SHP77 treated with DMSO at 0.1 percent for 48 hours (cell line): ENCODE measurements at places on chromosomes 5 and 9.

DNA sequence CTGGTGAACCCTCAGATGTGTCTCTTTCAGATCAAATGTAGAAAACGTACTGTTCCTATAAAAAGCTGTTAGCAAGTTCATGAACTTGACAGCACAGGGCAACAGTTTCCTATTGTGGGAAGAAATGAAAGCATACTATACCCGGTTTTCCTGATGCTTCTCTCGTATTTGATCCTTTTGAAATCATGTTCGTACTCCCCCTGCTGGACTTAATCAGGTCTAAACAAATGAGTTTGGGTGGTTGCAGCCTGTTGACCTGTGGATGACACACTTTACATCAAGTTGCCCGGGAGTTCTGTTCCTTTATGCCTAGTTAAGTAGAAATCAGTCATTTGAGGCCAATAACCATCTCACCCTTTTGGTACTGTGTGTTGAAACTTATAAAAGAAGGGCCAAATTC lies 1992.3 kb downstream of the MAT2B start:
- DNase-seq = peak; percentile 27

- no peak for DNase-seq
Observed at GRCh38 chr5:169125571-169125970, 175.4 kb downstream of the SLIT3 start.

DNA sequence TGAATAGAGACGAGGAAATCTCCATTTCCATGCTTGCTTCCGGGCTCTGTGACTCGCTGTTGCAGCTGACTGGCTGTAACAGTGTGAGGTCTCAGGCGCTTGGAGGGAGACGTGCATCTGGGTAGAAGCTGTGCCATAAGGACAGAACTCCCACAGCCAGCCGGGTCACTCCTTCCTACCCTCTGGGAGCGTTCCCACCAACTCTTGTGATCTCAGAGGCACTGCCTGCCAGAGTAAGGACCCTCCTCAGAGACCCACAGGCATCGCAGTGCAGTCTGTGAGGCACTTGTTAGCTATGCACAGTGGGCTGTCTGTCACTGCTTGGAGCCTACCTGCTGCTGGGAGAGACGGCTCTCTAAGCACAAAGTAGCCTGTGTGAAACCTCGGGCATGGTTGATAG lies 203.4 kb upstream of the SEMA6A start:
- no peak for DNase-seq

DNA sequence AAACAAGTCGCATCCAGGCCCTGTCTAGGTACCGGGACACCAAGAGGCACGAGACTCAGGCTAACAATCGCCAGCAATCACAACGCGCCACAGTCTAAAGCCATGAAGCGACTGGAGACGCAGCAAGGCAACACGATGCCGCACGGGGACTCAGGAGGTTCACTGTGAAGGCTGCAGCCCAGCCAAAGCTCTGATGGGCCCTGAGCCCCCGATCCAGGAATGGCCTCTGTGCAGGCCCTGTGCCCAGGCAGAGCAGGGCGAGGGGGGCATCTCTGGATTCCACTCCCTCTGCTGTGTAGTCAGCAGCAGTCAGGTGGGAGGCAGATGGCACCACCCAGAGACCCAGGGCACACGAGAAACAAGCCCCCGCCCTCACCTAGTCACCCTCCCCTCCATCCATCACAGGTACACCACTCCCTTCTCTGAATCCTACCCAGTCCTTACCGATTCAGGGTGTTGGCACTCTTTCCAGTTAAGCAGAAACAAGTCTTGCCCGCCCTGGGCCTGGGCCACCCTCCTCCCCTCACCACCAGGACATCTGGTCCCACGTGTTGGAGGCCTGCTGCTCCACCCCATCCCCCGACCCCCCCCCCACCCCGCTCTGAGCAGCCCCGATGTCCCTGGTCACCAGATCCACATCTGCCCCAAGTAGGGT lies 1.1 kb downstream of the RALGDS start:
- no peak for DNase-seq

DNA sequence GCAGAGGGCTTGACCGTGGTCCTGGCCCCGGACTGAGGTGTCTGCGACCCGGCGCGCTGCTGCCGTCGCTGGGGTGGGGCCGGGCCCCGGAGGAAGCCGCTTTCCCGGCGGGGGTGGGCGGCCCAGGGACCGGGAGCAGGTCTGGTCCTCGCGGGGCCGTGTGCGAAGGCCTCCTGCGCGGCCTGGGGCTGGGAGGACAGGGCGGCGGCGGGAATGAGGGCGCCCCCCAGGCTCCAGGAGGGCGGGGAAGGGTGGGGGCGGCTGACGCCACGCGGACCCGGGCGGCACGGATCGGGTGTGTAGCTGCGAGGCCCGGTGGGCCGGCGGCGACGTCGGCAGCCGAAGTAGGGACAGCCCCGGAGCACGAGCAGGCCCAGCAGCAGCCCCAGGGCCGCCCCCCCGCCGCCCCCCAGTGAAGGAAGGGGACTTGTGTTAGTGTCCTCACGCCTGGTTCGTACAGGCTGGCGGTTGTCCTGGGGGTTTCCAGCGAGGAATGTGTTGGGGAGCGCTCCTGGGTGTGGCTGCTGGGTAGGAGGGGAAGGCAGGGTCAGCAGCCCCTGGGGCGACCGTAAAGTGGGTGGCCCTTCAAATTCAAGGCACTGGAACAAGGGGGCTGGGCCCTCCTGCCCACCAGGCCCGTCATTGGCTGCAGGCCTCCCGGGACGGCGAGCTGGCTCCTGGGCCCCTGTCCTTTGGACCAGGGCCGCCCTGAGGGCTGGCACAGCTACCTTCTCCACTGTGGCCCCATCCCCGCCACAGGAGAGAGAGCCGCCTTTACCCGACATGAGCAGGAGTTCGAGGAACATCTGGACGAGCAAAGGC lies 597 bp upstream of the TMEM250 start:
- no peak for DNase-seq

- DNase-seq = no peak
Observed at GRCh38 chr9:89970701-89971100, 365.9 kb downstream of the GADD45G start.

GRCh38 chr9:94108584-94108983 lies 24.3 kb downstream of the PTPDC1 start:
- no peak for DNase-seq

DNA sequence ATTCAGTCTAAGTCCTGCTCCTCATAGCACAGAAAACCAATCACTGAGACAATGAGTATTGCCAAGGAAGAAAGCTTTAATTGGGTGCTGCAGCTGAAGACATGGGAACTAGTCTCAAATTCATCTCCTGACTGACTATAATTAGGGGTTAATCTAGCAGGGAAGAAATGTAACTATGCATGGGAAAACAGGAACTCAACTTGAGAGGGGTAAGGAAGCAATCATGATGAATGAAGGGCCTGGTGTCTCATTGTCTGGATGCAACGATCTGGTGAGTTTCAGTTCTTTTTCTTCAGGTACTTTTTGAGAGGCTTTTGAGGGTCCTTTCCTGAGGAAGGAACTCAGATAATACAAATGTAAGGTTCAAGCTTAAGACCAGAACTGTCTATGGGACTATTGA lies 24.0 kb upstream of the OCLN start:
- DNase-seq = no peak

DNA sequence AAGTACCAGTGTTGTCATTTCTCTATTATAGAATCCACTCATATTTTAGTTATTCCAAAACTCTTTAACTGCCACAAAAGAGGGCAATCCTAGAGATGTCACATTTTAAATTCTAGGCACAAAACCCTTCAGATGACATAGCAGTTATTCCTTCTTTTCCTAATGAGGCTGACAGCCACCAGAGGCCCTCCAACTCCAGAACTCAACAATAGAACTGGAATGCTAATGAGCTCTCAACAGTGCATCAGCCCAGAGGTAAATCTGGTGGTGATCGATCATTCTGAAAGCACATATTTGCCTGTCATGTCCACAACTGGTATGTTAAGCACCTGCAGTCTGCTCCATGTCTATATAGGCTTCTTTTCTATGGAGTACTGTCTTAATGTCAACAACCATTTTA lies 40.2 kb upstream of the RAB3C start:
- DNase-seq = peak; percentile 52

DNA sequence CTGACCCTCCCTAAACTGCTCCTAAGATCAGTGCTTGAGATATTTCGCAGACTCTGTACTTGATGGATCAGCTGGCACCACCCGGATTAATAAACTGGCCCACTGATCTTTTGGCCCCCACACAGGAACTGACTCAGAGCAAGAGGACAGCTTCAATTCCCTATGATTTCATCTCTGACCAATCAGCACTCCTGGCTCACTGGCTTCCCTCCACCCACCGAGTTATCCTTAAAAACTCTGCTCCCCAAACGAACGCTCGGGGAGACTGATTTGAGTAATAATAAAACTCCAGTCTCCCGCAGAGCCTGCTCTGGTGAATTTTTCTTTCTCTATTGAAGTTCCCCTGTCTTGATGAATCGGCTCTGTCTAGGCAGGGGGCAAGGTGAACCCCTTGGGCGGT lies 36.5 kb upstream of the CD180 start:
- no peak for DNase-seq

DNA sequence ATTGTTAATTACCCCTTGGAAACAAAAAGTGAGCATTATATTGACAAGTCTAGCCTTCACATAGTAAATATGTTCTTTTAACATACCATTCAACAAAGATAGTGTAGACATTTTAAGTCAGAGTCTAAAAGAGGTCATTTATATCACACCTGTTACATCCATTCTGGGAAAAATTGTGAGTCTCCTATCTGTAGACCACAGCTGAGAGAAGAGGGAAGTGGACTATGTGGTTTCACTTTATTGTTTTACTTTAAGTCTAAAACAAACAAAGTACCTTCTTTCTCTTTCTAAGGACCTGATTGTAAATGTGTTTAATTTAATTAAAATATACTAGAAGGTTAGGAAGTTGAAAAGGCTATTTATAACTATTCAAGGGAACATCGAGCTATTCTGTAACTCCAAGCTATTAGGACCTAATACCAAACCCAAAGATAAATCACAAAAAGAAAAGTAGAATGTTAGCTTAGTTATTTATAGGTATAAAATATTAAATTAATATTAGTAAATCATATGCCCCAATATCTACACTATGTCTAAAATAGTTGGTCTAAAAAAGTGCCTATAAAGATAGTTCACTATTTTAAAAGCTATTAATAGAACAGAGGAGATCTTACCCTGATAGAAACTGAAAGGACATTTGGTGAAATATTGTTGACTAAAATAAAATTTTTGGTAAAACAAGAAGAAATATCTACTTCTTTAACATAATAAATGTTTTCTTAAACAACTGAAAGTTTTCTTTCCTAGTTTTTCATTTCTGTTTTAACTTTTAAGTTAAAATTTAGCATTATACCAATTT lies 134.9 kb downstream of the TMEM167A start:
- no peak for DNase-seq

DNA sequence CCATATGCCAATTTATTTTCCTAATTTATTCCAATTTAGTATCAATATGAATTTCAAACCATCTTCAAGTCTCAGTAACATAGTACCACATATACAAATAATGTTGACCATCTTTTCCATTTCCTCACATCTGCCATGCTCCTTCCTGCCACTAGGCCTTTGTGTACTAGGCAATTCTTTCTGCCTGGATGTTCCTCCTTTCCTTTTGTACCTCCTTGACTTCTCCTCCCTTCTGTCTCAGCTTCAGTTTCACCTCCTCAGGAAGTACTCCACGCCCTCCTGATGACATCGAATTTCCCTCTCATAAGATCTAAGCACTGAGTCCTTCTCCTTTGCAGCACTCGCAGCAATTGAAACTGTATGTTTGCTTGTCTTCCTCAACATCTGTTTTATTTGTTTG lies 53.9 kb downstream of the MEF2C start:
- peak; percentile 50 for DNase-seq

DNA sequence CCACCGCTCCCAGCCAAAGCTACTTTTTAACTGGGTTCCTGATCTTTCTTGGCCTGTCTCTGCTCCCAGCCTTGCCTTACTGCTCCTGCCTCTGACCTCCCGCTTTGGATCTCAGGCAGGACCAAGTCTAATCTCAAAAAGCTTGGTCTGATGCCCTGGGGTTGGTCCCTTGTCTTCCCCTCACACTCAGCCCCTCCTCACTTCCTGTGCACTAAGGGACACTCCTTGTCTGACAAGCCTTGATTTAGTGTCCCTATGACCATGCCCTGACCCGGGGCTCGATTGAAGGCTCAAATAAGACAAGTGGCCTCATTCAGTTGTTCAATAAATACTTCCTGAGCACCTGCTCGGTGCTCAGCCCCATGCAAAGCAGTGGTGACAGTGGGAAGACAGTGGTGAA lies 3.7 kb upstream of the GTF3C5 start:
- no peak for DNase-seq

DNA sequence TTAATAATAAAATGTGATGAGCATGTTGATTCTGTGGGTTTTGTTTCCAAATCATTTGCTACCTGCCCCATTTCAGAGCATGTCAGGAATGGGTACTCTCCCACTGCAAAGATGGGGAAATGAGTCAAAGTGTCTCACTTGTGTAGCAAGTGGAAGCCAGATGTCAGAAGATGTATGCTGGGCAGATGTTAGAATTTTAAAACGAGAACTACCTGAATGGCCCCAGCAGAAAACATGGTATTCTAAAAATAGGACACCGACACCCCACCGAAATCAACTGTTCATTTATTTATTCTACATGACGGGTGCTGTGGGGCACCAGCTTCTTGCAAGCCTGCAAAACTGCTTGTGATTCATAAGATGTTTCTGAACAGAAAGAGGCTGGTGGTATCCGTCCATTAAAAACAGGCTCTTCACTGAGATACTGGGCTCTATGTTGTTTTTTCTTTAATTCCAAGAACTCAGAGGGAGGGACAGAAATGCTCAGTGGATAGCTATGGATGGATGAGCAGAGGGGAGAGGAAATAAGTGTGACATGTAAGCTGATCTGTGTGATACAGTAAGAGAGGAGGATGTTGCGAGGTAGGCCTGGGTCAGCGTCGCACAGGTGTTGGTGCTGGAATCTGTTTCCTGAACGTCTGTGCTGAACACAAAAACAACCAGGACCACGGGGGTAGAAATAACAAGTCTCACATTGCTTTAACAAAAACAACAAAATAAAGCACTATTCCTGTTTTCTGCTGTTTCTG lies 157.2 kb downstream of the EFNA5 start:
- DNase-seq = no peak

DNA sequence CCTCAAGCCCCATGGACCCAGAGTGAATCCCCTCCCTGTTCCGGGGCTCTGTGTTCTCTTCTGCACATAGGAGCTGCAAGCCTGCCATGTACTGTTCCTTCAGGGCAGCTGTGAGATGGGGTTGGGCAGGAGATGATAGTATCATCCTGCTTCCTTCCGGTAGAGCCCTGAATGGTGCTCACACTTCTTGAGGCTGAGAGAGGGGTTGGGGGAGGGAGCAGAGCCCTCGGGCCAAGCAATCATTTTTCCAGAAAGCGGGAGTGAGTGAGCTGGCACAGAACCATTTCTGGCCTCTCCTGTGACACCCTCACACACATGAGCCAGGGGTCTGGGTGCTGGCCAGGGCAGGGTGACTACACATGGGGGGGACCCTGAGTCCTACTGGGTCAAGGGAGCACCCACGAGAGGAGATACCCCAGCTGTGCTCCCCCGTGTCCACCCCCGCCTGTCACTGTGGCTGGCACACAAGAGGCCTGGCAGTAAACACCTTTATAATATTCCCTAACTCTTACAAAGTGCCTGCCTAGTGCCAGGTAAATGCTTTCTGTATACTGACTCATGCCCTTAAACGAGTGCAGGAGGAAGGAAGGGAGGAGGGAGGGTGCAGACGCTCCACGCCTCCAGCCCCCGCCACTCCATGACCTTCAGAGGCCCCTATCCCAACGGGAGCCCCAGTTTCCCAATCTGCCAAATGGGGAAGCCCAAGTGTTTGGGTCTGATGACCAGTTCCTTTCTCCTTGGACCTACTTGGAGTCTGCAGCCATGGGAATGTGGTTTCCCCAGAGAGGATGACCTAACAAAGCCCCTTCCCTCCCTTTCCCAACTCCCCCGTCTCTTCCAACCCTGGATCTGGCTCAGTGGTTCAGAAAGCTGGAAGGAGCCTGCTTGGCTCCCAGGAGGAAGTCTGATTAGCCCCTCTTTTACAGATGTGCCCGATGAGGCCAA lies 15.5 kb downstream of the AKNA start:
- no peak for DNase-seq
